ENCODE measurements at places on chromosomes 7 and 10.

DNA sequence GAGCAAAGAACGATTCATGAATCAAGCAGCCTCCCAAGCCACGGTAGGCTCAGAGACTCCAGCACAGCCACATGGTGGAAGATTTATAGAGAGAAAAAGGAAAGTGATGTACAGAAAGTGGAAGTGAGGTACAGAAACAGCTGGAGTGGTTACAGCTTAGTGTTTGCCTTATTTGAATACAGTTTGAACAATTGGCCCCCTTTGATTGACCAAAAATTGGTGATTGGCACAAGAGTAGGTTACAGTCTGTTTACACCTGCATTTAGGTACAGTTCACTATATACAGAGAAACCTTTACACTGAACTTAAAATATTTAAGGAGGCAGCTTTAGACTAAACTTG is 136.4 kb upstream of the ASAH2 start:
- no peak for DNase-seq

GRCh38 chr7:19561121-19561805 is 147.6 kb downstream of the POLR1F start:
- no peak for DNase-seq

DNA sequence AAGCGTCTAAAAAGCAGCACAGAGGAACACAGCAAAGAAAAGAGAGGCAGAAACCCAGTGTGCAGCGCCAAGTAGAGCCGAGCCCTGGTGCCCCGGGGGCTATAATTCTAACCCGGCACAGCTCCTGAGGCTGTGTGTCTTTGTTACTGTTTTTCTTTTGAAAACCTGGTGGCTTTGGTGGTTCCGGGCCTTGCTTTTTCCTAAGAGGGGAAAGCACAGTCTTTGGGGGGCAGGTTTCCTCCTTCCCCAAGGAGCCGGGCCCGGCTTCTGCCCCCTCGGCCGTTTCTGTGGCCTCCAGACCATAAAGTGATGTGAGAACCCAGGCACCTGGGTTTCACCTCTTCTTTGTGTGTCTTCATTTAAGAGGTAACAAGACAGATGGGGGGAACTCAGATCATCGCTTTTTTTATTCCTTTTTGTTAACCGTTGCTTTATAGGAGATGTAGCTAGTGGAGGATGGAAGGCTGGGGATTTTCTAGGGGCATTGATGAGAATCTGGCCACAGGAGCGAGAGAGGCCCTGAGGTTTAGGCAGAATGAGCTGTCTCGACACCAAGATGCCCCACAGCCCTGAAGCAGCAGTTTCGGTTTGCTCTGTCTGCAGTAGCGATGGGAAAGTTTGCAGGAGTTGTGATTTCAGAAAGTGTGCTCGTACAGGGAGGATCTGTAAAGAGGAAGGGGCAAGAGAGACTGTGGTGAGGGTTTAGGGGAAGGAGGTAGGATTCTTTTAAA is 367.8 kb upstream of the GALNT17 start:
- no peak for DNase-seq

GRCh38 chr10:93415693-93416092 is 66.4 kb downstream of the MYOF start:
- no peak for DNase-seq

DNA sequence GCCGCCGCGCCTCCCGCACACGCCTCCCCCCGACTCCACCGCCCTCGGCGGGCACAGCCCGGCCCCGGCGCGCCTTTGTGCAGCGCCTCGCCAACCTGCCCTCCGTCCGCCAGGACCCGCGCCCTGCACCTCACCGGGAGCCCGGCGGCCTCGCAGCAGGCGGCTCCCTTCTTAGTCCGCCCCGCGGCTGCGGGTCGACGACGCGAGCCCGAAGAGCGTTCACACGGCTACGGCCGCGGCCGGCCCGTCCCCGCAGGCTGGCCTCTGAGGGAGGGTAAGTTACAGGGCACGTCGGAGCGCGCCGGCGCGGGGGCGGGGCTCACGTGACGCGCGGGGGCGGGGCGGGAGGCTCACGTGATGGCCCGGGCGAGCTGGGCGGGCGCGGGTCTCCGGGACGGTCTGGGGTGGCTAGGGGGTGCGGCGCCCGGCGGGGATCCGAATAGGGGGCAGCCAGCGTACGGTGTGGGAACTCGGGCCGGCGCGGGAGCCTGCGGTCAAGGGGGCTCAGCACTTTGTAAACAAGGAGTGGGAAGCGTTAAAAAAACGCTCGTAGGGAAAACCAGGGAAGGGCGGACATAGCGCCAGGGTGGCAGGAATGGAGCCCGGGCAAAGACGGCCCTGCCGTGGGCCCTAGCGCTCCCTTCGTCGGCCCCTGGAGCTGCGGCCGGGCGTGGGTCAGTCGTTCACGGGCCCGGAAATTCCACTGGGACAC is at the start of gene ARHGAP12:
TSS of gene ARHGAP12 (minus strand) at position 283 of the 712 bp plus-strand sequence. CDS start 19,976 bp downstream, outside the sequence.
- peak; percentile 78 for DNase-seq

GRCh38 chr7:142384493-142384922 is 126.7 kb upstream of the PRSS58 start:
- DNase-seq: peak; percentile 26

DNA sequence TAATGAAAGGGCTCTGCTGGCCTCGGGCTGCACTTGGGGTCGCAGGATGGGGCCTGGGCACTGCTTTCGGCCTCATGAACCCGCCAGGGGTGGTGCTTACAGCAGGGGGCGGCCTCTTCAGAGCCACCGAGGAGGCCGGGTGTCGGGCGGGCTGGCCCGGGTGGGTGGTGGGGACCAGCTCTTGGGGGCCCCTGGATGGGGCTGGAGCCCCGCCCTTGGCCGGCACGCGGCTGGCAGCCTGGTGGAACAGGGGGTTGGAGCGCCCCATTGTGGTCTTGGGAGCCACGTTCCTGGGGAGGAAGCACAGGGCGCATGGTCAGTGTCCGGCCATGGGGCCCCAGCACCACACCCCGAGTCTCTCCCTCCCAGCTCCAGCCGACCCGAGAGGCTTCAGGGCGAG is 8.8 kb downstream of the ADAM8 start:
- no peak for DNase-seq
